ENCODE measurements at places on chromosomes 6 and 20.
A peak's percentile ranks its signal among the peaks of the same experiment; 100 is the strongest.

- no peak for DNase-seq
These were observed 354.1 kb upstream of the CDH4 start for GRCh38 chr20:60897976-60898375.

- no peak for DNase-seq
These were observed 236.7 kb downstream of the FARS2 start for GRCh38 chr6:5497896-5498578.

DNA sequence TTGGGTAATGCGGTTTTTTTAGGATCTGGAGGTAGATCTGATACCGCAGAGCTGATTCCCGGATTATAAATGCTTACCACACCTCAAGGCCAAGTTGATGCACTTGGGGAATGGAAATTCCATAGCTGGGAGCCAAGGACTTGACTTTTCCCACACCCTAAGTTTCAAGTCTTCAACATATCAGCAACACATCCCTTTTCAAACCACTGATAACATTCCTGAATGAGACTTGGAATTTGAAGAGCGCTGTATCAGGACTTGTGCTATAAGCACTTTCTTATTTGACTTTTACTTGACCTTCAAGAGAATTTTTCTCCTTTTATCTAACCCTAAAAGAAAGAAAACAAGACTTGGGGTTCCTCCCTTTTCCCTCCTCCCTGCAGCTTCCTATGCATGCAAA lies 90.6 kb upstream of the NAA20 start:
- DNase-seq, result no peak

DNA sequence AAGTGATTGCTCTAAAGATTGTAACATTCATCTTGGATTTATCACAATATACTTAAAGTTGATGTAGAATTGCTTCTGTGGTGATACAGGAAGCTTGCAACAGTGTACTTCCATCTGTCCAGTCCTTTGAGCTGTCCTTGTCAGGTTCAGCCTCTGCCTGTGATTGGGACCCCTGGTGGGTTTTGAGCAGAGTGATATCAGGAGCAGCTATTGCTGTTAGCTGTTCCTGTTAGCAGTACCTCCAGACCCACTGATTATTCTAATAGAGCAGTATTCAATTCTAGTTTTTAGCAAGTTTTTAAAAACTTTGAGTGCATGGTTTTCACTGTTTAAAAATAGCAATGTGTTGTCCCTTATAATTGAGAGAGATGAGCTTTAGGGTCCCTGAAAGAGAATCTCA lies 48.8 kb downstream of the TULP4 start:
- no peak for DNase-seq

DNA sequence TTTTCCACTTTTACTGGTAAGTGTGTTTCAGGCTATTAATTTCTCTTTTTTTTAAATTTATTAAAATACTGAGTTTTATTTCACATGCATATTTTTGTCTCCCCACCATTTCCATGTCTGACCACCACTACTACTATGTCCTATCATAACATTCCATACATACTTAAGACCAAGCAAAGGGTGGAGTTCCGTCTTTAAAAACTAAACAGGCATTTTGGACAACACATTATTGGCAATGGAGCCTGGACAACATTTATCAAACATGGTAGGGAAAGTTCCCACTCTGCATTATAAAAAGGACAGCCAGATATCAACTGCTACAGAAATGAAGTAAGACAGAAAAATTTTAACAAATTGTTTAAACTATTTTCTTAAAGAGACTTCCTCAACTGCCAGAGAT lies 91.9 kb downstream of the LMBRD1 start:
- no peak for DNase-seq

- DNase-seq, result no peak
These were observed 454.7 kb downstream of the TFAP2B start for GRCh38 chr6:51273228-51273961.

DNA sequence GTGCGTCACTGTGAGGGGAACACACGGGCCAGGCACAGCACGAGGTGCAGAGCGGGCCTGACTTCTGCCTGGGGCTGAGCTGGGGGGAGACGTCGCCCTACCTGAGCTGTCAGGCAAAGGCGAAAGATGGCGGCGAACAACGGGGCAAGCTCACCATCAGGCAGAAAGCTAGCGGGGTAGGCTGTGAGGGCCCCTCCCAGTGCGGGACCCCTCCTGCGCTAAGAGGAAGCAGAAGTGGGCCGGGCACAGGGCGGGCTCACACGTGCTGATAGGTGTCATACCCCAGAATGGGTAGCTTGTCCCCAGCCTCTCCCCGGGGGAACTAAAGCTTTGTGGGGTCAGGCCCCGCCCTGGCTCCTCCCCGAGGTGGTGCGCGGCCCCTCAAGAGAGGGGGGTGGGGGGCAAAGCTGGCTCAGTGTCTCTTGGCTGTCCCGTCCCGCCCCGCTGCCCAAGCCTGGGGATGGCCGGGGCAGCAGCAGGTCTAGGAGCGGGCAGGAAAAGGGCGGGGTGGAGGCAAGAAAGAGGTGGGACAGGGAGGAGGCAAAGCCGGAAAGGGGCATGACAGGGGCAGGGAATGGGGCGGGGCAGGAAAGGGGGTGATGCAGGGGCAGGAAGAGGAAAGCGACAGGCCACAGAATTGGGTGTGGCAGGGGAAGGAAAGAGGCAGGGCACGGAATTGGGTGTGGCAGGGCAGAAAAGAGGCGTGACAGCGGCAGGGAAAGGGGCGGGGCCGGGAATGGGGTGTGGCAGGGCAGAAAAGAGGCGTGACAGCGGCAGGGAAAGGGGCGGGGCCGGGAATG lies 14.7 kb downstream of the UCKL1 start:
- peak; percentile 48 for DNase-seq

DNA sequence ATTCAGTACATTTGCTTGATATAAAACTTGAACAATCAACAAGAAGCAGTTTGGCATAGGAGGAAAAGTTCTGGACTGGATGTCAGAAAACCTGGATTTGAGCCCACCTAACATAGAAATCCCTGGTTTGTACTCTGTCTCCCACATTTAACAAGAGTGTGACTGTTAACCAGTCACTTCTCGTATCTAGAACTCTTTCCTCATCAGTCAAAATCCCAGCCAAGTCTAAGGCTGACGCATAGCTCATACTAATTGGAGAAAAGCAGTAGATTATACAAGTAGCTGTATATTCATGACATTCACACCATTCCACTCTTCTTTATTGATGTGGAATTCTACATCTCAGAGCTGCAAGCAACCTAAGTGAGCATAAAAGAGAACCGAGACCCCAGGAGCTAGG lies 222.7 kb downstream of the PHACTR1 start:
- DNase-seq, result no peak

DNA sequence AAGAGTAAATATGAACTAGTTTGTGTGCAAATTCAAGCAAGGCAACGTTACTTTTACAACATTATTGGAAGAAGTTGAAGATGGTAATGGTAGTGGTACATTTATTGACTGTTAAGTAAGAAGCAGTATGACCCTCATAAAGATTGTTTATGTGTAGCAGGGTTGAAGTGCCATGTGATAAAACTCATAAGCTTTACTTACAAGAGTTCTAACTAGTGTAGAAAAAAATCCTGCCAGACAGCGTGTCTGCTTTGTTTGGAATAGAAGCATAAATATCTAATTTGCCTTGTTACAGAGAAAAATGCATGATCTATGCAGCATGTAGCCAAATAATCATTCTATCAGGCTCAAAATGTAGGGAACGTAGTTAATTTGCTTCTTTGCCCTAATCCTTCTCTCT lies 450.8 kb upstream of the SOX4 start:
- DNase-seq, result no peak

- no peak for DNase-seq
These were observed 31.4 kb downstream of the ACSS2 start for GRCh38 chr20:34907616-34908469.

GRCh38 chr6:109793021-109793420 lies 101.9 kb downstream of the FIG4 start:
- no peak for DNase-seq

DNA sequence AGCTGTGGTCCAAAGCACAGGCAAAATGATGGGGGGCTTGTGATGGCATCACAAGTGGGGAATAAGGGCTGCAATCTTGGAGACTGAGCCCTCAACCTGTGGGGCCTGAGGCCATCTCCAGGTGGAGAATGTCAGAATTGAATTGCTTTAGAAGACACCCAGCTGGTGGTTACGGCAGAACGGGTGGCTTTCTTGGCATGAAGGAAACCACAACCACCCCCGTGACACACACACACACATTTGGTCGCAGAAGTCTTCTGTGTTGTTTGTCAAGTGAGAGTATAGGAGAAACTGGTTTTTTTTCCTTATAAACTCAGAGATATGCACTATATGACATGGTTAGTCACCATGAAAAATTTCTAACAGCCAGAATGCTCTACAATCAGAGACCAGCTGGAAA lies 139.5 kb upstream of the CDH4 start:
- no peak for DNase-seq

DNA sequence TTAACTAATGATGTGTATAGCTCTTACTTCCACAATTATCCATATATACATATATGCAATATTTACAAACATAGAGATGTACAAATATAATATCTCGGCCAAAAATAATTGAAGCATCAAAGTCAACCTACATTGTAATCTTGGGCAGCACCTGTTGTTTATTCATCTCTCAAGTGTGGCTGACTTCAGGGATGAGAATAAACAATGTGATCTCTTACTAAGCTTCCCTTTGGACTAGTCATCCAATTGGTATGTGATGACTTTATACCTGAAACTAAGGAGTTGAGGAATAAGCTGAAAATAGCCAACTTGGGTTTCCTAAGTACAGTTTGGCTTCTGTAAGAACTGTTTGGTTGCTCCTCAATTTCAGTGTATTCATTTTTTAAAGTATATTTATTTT lies 256.6 kb downstream of the KHDC1L start:
- DNase-seq, result no peak

DNA sequence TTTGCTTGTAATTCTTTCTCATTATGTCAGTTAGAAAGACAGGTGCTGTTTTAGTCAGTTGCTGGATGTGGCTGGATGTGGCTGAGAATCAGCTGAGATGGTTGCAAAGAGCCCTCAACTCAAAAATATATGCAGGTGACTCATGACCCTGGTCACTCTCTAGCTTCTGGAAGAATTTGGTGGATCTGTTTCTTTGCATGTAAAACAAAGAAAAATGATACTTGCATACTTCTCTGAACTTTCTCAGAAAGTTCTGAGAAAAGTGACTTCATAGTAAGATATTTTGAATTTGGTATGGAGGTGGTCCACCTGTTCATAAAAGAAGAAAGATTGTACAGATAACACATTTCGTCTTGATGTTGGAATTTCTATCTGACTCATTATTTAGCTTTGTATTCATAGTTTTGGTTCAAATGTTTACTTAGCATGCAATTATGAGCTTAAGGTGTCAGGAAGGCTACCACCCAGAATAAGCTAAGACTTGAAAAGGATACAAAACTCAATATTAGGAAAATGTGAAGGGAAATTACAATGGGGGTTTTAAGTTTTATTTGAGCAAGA lies 163.2 kb upstream of the OLIG3 start:
- no peak for DNase-seq

DNA sequence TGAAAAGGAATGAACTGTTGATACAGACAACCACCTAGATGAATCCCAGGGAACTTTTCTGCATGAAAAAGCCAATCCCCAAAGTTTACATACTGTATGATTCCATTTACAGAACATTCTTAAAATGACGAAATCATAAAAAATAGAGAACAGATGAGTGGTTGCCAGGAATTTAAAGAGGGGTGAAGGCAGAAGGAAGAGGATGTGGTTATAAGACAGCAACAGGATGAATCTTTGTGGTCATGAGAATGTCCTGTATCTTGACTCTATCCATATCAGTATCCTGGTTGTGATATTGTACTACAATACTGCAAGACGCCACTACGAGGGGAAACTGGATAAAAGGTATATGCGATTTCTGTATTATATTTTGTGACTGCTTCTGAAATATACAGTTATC lies 70.1 kb upstream of the EMILIN3 start:
- DNase-seq, result no peak

GRCh38 chr6:111819458-111819857 lies 53.8 kb downstream of the FYN start:
- DNase-seq, result no peak

DNA sequence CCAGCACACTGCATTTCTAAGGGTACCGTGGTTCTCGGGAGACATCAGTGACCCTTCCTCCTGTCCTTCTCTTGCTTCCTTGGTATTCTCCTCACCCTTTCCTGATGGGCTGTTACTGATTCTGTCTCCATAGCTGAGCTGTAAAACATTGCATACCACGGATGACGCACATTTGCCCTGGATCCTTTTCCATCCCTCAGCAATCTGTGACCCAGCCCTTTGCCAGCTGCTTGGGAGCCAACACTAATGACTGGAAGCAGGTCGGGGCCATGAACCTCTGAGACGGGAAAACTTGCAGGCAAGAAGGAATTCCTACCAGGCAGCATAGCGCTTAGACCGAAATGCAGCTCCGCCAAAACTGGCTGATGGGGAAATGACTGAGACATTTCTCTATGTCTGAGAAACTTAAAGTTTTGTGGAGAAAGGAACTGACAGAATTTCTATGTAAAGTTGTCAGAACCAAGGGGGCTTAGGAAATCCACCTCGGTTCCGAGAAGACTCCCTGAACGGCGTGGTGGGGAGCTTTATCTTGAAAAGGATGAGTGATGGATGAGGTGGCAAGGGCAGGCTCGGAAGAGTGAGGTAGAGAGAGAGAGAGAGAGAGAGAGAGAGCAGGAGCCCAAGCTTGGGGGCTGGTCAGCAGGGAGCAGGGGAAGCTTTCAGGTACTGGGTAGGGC lies 19.2 kb downstream of the TUBB2B start:
- DNase-seq, result no peak

- DNase-seq, result no peak
These were observed 57.4 kb downstream of the SYTL3 start for GRCh38 chr6:158707120-158707820.

GRCh38 chr6:834866-835265 lies 141.9 kb upstream of the EXOC2 start:
- no peak for DNase-seq

DNA sequence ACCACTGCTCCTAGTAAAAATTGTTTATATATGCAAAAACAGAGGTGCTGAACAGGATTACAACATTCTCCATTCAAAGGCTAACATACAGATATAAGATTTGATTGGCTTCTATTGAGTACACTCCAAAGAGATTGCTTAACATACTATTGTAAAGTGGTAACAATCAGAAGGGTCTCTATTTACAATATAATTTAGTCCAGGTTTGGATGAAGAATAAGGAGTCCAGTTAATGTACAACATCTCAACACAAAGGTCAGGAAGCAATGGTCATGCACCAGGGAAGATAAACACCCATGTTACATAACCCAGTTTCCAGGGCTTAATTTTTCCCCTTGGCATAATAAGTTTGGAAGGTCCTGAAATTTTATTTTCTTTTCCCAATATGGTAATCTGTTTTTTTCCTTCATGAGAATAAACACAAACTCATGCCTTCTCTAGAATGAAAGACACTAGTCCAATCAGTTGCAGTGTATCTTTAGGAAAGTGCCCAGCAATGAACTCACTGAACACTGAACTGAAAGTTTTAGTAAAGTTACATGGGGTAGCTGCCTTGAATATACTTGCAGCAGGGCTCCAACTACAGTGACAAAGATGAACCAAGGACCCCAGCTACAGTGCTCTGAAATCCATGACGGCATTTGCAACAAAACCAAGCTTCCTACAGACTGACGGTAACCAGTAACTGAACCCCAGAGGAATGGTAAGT lies 255.3 kb upstream of the GJE1 start:
- DNase-seq, result no peak
